ENCODE measurements at places on chromosomes 1 and 21.
A peak's percentile ranks its signal among the peaks of the same experiment; 100 is the strongest.

DNA sequence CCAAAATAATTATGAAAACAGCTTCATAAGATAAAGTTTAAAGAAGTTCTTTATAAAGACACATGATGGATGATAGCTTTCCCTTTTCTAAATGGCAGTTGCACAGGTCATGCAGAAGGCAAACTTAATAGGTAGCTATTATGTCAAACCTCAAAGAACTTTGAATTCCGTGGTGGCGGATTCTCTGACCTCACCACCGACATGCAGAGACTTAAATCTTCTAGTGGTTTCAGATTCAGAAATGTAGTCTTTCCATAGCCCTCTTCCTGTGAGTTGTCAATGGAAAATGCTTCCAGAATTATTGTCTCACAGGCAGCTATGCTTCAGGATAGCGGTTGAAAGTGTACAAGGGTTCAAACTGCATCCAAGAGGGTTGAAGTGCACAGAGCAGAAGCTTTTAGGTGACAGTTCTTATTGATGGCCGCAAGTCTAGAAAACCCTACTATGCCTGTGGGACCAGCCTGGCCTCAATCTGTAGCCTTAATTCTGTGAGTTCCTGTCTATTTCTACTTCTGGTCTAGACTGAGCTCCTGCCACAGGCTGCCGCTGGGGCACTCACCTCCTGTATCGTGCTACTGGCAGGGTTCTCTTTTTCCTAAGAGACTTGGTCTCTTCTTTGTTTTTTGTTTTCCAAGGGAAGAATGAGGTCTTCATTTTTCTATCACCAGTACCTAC lies 117.0 kb upstream of the ERRFI1 start:
- no peak for DNase-seq

DNA sequence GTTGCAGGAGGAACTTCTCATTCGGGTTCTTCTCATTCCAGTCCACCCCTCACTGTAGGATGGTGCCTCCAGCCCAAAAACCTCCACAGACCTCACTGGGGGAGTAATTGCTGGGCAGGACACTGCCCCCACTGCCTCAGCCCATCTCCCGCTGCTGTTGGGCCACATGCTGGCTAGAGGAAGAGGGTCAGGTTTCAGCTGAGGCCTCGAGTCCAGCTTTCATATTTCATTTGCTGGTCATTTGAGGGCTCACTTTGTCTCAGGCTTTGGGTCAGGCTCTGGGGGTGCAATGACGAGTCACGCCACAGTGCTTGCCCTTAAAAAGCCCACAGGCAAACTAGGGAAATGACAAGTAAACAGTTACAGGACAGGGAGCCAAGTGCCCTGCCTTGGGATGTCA lies 9.3 kb downstream of the CDK18 start:
- no peak for DNase-seq

DNA sequence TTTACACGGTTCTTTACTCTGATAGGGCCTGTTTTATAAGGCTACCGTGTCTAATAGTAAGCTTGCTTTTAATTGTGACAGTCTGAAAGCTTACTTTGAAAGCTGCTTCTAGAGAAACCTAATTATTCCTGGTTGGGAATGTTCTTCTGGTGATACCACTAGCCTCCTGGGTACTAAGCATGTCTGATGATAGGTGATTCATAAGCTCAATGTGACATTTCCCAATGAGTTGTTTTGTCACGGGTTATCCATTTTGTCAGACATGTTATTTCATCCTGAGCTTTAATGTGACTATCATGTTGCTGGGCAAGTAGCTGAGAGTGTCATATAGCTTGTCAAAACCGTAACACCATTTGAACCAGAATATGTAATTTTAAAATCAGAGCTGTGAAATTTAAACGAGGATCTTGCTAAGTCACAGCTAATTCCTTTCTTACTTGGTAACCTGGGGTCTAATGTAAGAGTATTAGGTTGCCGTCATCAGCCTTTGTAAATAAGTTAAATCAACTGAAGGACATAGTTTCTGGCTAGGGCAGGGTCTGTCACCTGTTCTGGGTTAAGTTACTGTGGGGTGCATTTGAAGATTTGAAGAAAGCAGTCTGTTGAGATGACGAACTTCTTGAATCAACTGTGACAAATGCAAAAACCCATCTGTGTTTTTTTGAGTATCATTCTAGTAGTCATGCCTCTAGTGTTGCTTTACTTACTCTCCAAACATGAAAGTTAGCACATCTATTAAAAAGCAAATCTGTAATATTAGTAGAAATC lies 529.2 kb downstream of the USP25 start:
- DNase-seq, result no peak

DNA sequence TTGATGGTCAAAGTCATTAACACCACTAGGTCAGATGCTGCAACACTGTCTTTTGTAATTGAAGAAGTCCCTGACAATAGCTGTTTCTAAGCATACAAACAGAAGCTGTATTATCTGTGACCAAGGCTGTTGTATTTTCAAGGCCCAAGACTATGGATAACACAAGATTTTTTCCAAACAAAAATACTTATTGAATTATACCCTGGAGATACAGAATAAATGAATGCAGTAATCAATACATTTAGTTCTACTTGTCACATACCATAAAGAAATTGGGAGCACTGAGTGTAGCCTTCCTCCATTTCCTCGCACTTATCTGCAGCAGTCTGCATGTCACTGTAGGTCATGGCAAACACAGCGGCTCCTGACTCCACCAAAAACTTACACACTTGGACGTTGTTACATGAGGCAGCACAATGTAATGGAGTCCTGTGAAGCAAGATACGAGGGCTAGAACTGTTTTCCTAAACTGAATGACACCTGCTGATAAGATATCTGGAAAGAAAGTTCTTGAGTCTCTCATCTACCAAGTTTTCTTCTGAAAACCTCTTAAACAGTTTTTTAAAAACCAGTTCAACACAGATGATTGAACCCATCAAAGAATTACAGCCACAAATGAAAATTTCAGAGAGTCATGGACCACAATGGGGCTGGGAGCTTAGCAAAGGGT lies 56.9 kb downstream of the TP53BP2 start:
- no peak for DNase-seq

DNA sequence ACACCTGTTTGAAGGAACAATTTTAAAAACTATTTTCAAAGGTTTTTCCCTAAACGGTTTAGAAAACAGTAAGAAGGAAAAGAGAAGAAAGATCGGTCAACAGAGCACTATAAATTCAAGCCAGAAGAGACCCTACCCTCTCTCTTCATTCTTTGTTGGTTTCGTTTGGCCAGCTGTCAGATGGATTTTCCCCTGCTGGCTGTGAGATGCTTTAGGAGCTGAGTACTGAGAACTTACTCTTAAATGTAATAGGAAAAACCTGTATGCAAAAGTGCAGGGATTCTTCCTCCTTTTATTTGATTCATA lies 1.3 kb upstream of the TXNIP start:
- DNase-seq, result no peak

GRCh38 chr1:76259270-76259669 lies 184.7 kb downstream of the ST6GALNAC3 start:
- no peak for DNase-seq

DNA sequence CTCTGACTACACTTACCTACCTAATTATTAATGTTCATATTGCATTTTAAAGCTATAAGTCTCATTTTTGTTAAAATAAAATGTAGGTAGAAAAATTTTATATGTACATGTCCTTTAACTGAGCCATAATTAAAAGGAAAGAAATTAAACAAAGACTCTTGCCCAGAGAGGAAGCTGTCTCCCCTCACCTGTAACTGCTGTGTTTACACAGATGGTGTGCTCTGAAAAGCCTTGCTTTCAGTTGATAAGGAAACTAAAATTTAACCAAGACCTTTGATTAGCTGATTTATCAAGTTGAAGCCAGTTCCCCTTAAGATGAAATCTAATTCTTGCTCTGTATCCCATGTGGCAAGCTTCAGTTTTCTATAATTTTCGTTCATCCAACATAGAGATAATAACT lies 213.5 kb downstream of the LYPLAL1 start:
- no peak for DNase-seq

GRCh38 chr1:29800120-29800519 lies 563.8 kb downstream of the PTPRU start:
- DNase-seq, result no peak

DNA sequence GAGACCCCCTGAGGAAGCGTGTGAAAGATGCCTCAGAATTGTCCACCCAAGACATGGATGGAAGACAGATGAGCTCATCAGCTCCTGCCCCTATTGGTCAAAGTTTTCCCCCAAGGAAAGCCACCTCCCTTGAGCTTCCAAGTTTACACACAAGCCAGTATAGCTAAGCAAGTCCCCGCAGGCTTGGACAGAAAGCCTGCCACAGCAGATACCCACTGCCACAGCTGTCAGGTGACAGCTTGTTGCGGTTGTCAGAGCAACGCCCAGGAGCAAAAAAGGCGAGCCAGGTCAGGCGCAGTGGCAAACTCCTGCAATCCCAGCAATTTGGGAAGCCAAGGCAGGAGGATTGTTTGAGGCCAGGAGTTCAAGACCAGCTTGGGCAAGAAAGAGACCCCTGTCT lies 60.9 kb upstream of the IFNAR2 start:
- DNase-seq, result no peak

GRCh38 chr1:220241072-220241663 lies 31.1 kb downstream of the RAB3GAP2 start:
- no peak for DNase-seq

GRCh38 chr1:46003315-46003714 lies 129.1 kb downstream of the PIK3R3 start:
- no peak for DNase-seq

- DNase-seq, result no peak
These were observed 3.7 kb upstream of the SERPINC1 start for GRCh38 chr1:173920861-173921260.

- DNase-seq, result no peak
These were observed 2.3 kb downstream of the IL6R start for GRCh38 chr1:154407198-154408091.

DNA sequence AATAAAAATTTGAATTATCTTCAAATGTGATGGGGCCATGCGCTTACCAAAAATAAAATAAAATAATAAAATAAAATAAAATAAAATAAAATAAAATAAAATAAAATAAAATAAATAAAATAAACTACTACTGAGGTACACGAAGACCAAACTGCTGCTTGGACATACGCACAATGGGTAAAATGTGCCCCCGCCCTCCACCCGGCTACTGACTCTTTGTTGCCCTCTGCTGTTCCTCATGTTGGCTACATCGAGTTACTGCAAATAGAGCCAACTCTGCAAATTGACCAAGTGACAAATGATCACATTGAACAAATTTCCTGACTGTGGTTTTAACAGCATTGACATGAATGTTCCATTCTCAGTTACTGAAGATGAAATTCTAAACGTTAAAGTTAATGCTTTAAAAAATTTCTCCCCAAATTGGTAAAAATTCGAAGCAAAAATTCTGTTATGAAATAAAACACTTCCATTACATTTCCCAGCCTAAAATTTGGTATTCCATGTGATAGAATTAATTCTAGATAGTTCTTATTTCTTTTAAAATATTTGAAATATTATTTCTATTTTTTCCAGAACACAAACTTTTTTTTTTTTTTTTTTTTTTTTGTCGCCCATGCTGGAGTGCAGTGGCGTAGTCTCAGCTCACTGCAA lies 18.8 kb upstream of the MAP1LC3C start:
- peak; percentile 78 for DNase-seq

DNA sequence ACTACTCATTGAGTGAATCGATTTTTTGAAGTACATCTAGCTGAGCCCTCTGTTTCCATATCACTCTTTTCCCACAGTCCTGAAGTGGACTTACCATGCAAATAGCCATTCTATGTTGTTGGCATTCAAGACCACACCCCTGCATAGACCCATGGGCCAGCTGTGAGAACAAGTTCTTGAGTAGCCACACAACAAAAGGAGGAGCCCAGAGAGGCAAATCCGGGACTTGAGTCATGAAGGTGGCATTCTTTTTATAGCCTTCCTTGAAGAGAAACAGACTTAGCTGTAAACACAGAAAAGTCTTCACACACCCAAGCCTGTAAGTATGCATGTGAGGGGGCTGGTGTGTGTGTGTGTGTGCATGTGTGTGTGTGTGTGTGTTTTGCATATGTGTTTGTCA lies 13.8 kb upstream of the SPRR5 start:
- no peak for DNase-seq

DNA sequence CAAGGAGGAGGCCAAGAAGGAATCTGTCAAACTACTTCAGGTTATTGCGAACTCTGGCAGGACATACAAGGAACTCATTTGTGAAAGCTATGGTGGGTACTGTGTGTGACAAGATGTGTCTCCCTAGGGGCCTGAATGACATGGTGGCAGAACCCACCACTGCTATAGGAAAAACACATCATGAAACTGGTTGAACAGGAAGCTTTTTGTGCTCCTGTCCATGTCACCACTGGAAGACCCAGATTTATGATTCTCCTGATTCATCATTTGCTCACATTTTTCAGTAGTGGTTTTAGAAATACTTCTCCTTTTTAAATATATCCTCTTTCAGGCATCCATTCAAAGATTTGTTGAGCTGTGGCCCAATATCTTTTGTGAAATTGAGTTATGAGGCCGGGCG lies 23.6 kb downstream of the ARMH1 start:
- no peak for DNase-seq

GRCh38 chr1:94895518-94895917 lies 31.4 kb downstream of the CNN3 start:
- no peak for DNase-seq

DNA sequence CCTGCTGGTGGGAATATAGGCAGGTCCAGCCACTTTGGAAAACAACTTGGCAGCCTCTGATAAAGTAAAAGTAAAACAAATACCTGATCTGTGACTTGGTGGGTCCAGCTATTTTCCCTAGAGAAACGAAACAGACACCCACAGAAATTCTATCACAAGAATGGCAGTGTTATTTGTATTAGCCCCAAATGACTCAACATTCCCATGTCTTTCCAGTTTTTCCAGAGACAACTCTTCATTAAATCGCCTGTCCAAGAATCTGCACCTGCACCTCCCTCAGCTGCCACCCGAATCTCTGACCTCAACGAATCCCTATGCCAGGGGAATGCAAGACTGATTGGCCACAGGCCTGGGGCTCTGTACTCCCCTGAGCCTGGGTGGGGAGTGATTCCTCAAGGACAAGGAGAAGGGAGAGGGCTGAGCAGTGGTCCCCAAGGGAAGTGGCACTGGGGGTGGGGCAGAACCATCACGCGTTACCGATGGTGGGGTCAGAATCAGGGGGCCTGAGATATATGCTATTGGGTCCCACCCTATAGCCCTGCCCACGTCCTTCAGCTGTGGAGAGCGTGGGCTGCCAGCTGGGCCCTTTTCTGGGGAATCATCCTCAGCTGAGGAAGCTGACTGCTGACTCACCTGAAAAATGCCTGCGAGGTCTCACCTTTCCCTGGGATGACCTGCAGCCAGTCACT lies 553.0 kb downstream of the PTPRU start:
- DNase-seq, result no peak

- DNase-seq, result no peak
These were observed 68.2 kb downstream of the SIM2 start for GRCh38 chr21:36767096-36767495.

All from NCI-H446 (cell line).